ENCODE measurements at places on chromosomes 3 and 15. TPM values are rescaled to one million over a fixed set of nuclear protein-coding genes. Genes with fewer than 3 reads are reported as not detected.

RGMA gene
- 338 TPM for polyA plus RNA-seq

DNA sequence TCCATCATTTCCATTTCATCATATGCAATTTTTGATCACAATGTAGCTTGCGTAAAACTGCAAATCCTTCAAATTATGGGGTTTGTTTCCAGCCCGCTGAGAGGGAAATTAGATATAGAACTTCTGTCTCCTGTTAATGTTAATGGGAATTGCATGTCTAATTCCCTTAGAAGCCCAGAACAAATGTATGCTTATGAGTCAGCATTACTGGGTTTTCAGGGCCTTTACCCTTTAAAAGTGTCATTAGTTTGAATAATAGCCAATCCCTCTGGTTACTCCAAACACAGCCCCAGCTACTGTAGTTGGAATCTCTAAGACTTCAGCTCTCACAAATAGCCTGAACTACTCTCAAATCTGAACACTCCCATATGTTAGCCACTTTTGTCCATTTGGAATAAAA is 439.4 kb downstream of the C3orf38 start:
- H3K4me1 ChIP-seq: no peaks in the 10 kb centered on the region
- DNase-seq: no peak
- no peaks in the 10 kb centered on the region for H3K27me3 ChIP-seq
- no peak overlapping the region for H3K27ac ChIP-seq
- H3K36me3 ChIP-seq: no peaks in the 10 kb centered on the region
- no peak overlapping the region for H3K4me3 ChIP-seq

DNA sequence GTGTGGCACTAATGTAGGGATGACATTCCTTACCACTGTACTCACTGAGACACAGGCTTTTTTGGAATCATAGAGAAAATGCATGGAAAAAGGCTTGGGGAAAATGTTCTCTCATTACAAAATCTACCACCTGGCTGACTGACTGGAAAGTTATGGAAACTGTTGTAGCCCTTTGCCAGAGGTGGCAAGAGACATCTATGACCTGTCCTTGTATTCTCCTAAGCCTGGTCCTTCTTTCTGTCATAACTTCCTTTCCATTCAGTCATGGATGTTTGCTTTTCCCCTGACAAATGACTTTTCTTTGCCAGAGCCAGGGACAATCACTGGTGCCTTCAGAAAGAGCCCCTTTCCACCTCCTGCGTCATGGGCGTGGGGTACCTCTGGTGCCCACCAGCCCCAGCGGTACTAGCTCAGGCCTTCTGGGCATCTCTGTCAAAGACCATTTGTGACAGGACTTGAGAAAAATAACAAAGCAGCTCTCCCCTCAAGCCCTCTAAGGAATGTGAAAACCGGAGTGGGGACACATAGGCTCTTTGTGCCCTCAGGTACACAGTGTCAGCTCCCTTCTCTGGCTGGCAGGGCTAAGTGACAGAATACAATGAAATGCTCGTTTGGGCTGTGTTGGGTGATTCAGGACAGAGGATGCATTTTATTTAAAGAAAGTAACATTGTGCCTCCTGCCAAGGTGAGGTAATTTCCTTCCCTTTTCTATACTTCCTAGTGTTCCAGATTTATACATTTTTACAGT is 381.1 kb upstream of the RASGRP1 start:
- no peaks in the 10 kb centered on the region for H3K27me3 ChIP-seq
- no peaks in the 10 kb centered on the region for H3K36me3 ChIP-seq
- peaks cover 7% of the 10 kb centered on the region for H3K4me1 ChIP-seq
- no peak for DNase-seq
- H3K27ac ChIP-seq: no peak overlapping the region
- H3K4me3 ChIP-seq: no peak overlapping the region

DNA sequence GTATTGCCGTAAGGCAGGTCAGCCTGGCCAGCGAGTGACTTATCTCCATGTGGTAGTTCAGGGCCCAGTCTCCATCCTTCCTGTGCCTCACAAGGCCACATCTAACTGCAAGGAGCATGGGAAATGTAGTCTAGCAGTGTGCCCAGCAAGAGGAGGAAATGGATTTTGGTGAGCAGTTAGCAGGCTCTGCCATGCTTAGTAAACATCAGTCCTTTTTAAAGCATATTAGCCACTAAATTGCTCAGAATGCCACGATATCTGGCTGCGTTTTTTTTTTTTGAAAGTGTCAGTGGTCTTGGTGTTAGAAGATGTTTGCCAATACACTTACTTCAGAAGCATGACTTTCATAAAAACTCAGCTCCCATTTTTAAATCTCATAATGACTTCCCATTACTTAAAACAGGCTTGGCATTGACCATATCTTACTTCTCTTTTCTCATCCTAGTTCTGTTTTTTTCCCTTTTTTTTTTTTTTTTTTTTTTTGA is 470.2 kb upstream of the TPRG1 start:
- H3K36me3 ChIP-seq: no peaks in the 10 kb centered on the region
- no peaks in the 10 kb centered on the region for H3K27me3 ChIP-seq
- no peak for DNase-seq
- no peak overlapping the region for H3K4me3 ChIP-seq
- no peaks in the 10 kb centered on the region for H3K4me1 ChIP-seq
- H3K27ac ChIP-seq: no peak overlapping the region

DNA sequence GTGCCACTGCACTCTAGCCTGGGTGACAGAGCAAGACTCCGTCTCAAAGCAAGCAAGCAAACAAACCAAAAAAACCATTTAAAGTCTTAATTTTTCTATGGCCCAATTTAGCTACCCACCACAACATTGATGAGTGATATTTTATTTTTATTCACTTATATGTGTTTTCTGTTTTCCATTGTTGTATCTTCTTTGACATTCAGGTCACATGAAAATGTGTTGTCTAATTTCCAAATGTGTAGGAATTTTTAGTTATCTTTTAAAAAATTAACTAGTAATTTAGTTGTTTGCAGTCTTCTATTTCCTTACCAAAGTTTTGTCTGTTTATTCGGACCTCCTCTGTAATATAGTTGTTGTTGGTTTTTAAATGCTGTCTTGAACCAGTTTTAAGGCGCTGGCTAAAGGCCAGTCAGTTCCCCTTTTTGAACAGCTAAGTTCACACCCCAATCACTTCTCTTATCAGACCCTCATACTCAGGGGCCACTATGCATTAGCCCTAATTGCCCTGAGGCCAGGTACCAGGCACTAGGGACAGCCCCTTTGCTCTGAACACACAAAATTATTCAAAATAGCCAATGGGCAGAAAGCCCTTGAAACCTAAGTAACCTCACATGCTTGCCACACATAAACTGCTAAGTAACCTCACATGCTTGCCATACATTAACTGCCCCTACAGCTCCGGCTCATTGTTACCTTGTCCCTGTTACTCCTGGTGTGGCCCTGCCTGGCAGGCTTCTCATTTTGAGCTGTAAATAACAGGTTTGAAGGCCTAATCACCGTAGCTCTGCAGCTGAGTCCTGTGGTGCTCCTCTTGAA is 4.3 kb upstream of the CCR4 start:
- no peaks in the 10 kb centered on the region for H3K4me1 ChIP-seq
- no peak overlapping the region for H3K27ac ChIP-seq
- no peaks in the 10 kb centered on the region for H3K27me3 ChIP-seq
- no peak overlapping the region for H3K4me3 ChIP-seq
- no peaks in the 10 kb centered on the region for H3K36me3 ChIP-seq

DNA sequence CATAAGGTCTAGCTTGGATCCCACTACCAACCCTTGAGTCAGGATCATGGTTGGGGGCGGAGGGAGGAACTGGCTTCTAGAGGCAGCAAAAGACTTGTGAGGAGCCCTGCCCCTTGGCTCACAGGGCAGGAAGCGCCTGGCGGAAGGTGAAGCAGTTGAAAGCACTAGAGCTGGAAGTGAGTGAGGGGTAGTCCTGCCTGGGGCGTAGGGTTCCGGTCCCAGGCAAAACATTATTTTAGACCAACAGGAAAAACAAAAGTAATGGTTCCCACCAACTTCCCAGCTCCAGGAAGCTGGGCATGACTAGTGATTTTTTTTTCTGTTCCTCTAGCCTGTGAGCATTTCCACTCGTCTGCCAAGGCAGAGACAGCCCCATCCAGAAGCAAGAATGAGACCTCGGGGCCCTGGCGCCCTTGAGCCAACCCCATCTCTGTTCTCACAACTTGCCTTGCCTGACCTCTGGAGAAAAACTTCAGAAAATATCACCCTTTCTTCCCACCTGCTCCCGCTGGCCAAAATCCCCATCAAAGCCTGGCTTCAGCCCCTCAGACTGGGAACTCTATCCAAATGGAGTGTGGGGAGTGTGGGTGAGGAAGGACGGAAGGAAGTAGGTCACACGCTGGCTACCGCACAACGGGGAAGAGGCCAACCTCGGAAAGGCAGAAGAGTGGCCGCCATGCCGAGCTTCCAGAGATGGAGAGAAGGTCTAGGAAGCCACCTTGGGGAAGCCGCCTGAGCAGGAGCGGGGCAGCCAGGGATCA is 57.5 kb downstream of the RBPMS2 start:
- H3K36me3 ChIP-seq: no peaks in the 10 kb centered on the region
- no peaks in the 10 kb centered on the region for H3K27me3 ChIP-seq
- H3K4me1 ChIP-seq: peaks cover 15% of the 10 kb centered on the region
- H3K4me3 ChIP-seq: no peak overlapping the region
- peak overlapping the region; percentile 4 for H3K27ac ChIP-seq

GRCh38 chr3:126760541-126760940 is 56.5 kb downstream of the CHCHD6 start:
- H3K4me1 ChIP-seq: no peaks in the 10 kb centered on the region
- H3K27me3 ChIP-seq: no peaks in the 10 kb centered on the region
- no peak overlapping the region for H3K27ac ChIP-seq
- peaks cover 5% of the 10 kb centered on the region for H3K36me3 ChIP-seq
- no peak overlapping the region for H3K4me3 ChIP-seq

GRCh38 chr3:5735896-5736295 is 548.4 kb downstream of the EDEM1 start:
- DNase-seq: no peak
- H3K4me3 ChIP-seq: no peak overlapping the region
- H3K4me1 ChIP-seq: no peaks in the 10 kb centered on the region
- no peaks in the 10 kb centered on the region for H3K36me3 ChIP-seq
- H3K27ac ChIP-seq: no peak overlapping the region

Measured in spinal cord (tissue), 10 donors.